CD4-positive, CD25-positive, alpha-beta regulatory T cell (primary cell): ENCODE measurements at places on chromosomes 1 and 21. TPM values are rescaled to one million over a fixed set of nuclear protein-coding genes. Genes with fewer than 3 reads are reported as not detected.

GRCh38 chr1:230139315-230139714 is 72.3 kb downstream of the GALNT2 start:
- DNase-seq = no peak
- H3K4me3 ChIP-seq = no peak overlapping the region
- no peak overlapping the region for H3K27ac ChIP-seq
- no peaks in the 10 kb centered on the region for H3K4me1 ChIP-seq

- DNase-seq = no peak
- H3K36me3 ChIP-seq = no peaks in the 10 kb centered on the region
- H3K4me1 ChIP-seq = no peaks in the 10 kb centered on the region
- no peak overlapping the region for H3K27ac ChIP-seq
- no peaks in the 10 kb centered on the region for H3K27me3 ChIP-seq
Measured at GRCh38 chr1:203089001-203089650, 3.3 kb upstream of the MYOG start.

JAM2 gene
- not detected for total RNA-seq

DNA sequence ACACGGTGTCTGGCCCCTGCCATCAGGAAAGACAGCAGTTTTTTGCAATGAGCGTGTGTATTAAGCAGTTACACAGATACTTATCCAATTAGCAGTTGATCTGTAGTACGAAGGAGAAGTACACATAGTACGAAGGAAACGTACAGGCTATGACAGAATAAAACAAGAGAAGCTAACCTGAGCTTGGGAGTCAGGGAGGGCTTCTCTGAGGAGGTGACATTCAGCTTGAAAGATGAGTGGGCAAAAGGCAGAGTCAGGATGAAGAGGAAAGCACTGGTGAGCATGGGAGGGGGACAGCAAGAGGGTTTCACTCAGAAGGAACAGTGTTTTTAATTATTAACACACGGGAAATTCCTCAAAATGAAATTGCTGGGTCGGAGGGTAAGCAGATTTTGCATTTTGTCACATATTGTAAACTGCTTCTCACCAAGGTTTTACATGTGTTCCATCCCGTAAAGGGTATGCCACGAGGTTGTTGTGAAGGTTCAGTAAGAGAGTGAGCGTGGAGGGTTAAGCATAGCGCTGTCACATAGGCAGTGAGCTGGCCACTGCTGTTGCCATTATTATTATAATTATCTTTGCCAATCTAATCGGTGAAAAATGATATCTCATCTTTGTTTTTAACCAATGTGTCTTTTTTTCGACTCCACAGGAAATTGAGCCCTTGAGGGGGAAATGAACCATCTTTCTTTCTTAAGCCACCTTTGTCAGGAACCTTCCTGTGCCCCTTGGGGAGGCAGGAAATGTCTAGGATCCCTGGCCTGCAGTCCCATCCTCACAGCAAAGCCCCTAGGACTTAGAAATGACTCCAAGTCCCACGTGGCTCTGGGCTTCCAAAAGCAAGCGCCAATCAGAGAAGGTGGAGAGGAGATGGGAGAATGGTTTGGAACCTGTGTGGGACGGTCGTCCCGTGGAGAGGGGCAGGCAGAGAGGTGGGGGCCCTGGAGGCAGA is 47.3 kb upstream of the POU3F1 start:
- H3K36me3 ChIP-seq = no peaks in the 10 kb centered on the region
- H3K4me3 ChIP-seq = no peak overlapping the region
- no peak overlapping the region for H3K27ac ChIP-seq
- peaks cover 4% of the 10 kb centered on the region for H3K27me3 ChIP-seq
- no peaks in the 10 kb centered on the region for H3K4me1 ChIP-seq

RNF19B gene
- total RNA-seq = 44.9 TPM

- H3K4me1 ChIP-seq = no peaks in the 10 kb centered on the region
- H3K36me3 ChIP-seq = no peaks in the 10 kb centered on the region
- no peak overlapping the region for H3K4me3 ChIP-seq
- DNase-seq = no peak
Measured at GRCh38 chr1:63883494-63884235, 109.8 kb downstream of the ROR1 start.

DNA sequence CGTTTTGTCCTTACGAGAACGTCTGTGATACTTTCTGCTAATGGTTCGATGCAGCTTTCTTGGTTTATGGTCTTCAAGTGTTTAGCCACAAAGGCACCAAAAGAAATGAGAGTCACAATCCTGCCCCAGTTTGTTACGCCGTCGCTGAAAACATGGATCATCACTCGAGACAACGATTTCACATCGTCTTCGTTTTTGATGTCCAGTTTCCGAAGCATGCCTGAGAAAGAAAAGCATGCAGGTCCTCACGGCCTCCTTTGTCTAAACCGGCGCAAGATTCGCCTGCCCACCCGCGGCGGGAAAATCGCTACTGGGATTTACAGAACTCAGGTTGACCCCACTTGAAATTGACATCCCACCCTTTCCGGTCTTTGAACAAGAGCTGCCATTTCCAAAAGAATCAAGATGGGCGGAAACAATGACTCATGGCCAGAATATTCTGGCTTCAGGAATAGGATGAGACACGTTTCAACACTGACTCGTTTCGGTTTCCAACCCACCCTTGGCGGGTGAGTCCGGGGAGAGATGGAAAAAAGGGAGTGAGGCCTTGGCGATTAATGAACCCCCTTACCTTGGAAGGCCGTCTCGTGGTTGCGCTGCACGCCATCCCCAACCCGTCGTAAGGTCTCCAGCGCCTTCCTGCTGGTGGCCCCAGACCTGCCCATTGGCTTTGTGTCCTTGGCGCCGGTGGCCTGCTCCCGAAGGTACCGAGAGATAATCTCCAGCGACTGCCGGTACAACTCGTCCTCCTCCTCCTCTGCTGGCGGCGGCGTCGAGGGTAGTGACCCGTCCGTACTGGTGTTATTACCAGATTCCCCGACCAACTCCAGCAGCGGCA is 919 bp downstream of the MCL1 start:
- H3K4me1 ChIP-seq = peaks cover 30% of the 10 kb centered on the region
- no peaks in the 10 kb centered on the region for H3K27me3 ChIP-seq
- DNase-seq = peak; percentile 55
- H3K27ac ChIP-seq = peak overlapping the region; percentile 95
- peaks cover 52% of the 10 kb centered on the region for H3K36me3 ChIP-seq
- peak overlapping the region; percentile 99 for H3K4me3 ChIP-seq

DNA sequence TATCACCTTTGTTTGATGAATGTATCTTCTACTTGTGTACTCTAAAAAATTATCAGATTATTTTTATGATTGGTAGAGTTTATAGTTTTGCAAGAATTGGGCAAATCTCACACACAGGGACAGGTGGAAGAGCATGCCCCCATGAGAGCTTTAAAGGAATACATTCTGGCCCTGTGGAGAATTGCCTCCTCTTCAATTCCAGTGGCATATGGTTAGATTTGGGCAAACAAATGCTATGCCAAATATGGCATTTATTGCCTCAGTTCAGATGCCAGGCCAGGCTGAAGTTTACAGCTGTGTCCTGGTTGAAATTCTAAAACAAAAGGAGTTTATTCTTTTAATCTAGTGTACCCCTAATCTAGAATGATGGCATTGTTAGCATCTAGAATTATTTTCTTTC is 162.4 kb upstream of the CACYBP start:
- H3K27ac ChIP-seq = no peak overlapping the region
- no peaks in the 10 kb centered on the region for H3K4me1 ChIP-seq
- no peak overlapping the region for H3K4me3 ChIP-seq
- H3K36me3 ChIP-seq = no peaks in the 10 kb centered on the region
- DNase-seq = no peak

DNA sequence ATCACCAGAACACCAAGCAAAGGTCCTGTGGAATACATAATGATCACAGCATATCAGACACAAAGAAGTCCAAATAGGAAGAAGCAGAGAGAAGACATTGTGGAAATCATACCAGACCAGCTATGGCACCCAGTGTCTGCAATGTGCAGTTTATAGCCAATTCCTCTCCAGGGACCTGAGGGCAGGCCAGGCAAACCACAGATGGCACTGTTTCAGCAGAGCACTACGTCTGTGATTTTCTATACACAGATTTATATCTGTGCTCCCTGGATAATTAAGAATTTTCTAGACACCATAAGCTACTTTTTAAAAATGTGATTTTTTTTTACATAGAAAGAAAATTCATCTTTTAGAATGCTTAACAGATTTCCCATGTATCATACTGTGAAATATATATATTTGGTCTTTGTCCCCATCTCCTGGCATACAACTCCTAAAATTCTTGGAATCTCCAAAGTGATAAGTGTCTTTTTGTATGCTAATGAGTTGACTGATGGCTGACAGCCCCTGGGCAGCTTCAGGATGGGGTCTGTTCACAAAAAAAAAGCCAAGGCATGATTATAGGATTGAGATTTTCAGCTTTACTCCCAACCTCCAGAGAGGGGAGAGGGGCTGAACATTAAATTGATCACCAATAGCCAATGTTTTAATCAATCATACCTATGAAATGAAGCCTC is 498.1 kb downstream of the SIPA1L2 start:
- H3K4me1 ChIP-seq = no peaks in the 10 kb centered on the region
- no peak overlapping the region for H3K4me3 ChIP-seq
- no peak for DNase-seq
- H3K27me3 ChIP-seq = no peaks in the 10 kb centered on the region
- no peaks in the 10 kb centered on the region for H3K36me3 ChIP-seq
- H3K27ac ChIP-seq = no peak overlapping the region

GRCh38 chr1:8460132-8460544 is 142.2 kb downstream of the SLC45A1 start:
- DNase-seq = no peak
- H3K27me3 ChIP-seq = no peaks in the 10 kb centered on the region
- H3K4me1 ChIP-seq = no peaks in the 10 kb centered on the region
- no peak overlapping the region for H3K4me3 ChIP-seq

SLC2A5 gene
- total RNA-seq = 0.64 TPM

- peaks cover 5% of the 10 kb centered on the region for H3K4me1 ChIP-seq
- H3K4me3 ChIP-seq = no peak overlapping the region
- DNase-seq = no peak
- H3K27me3 ChIP-seq = no peaks in the 10 kb centered on the region
Measured at GRCh38 chr1:9990944-9991343, 6.1 kb upstream of the RBP7 start.

C1orf56 gene
- total RNA-seq = 0.67 TPM

GRCh38 chr1:64685765-64686341 is 59.0 kb upstream of the RAVER2 start:
- no peaks in the 10 kb centered on the region for H3K4me1 ChIP-seq
- peaks cover 3% of the 10 kb centered on the region for H3K27me3 ChIP-seq
- no peaks in the 10 kb centered on the region for H3K36me3 ChIP-seq
- DNase-seq = no peak
- no peak overlapping the region for H3K27ac ChIP-seq

DNA sequence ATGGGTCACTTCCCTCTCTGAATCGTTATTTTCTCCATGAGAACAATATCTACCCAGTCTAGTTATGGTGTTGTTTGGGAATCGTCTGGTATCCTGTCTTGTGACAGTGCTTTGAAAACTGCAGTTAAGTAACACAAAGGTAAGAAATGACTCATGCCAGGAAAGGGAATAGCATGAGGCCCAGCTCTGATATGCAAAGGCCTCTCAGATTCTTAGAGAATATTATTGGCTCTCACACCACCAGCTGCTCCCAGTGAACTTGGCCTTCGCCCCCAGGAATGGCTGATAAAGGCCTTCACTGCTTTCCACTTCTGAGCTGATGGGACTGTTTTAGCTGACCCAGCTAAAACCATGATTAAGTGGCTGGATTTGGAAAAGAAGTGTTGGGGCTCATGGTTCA is 27.1 kb downstream of the NEK2 start:
- no peak overlapping the region for H3K27ac ChIP-seq
- H3K27me3 ChIP-seq = no peaks in the 10 kb centered on the region
- DNase-seq = no peak

- no peak overlapping the region for H3K4me3 ChIP-seq
- H3K27me3 ChIP-seq = no peaks in the 10 kb centered on the region
- H3K27ac ChIP-seq = no peak overlapping the region
- no peak for DNase-seq
Measured at GRCh38 chr1:230356869-230357794, 69.0 kb downstream of the PGBD5 start.

CHIA gene
- total RNA-seq = not detected

DNA sequence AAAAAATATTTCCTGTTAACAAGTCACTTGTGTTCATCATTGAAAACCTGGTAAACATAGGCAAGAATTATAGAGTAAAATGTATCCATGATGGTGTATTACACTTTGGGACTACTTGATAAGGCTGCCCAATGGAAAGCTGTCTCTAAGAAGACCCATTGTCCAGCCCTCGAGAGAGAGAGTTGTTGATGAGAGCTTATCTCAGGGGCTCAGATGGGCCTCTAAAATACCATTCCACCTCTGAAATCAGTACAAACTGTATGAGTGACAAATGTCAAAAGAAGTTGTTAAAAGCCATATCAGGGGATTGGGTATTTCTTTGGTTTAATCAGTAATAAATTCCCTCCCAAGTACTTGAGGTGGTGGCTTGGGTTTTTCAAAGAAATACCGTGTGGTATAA is 96.1 kb downstream of the KCNK1 start:
- H3K4me1 ChIP-seq = no peaks in the 10 kb centered on the region
- DNase-seq = no peak
- H3K4me3 ChIP-seq = no peak overlapping the region
- H3K36me3 ChIP-seq = no peaks in the 10 kb centered on the region
- H3K27me3 ChIP-seq = no peaks in the 10 kb centered on the region
